ENCODE measurements at places on chromosomes 5 and 9.

- no peak for DNase-seq
Measured at GRCh38 chr5:14728459-14728938, 64.0 kb downstream of the OTULIN start.

- no peak for DNase-seq
Measured at GRCh38 chr9:76766126-76766525, 1.9 kb downstream of the PCA3 start.

GRCh38 chr5:11477786-11478185 lies 426.5 kb downstream of the CTNND2 start:
- DNase-seq = no peak

DNA sequence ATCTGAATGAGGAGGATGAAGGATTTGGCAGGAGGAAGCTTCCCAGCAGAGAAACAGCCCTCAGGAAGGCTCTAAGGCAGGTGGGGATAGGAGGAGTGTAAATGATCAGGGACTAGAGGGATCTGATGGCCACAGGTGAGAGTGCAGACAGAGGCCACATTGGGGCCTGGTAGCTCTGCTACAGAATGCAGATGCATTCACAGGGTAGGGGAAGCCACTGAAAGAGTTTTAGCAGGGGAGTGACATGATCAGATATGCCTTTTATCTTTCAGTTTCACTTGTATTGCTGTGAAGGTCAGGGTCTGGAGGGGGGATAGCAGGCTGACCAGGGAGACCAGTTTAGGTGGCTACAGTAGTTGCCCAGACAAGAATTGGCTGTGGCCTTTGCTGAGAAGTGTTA lies 3.0 kb downstream of the TXNDC15 start:
- no peak for DNase-seq

- DNase-seq = no peak
Measured at GRCh38 chr9:120388003-120388855, 191.7 kb downstream of the CDK5RAP2 start.

DNA sequence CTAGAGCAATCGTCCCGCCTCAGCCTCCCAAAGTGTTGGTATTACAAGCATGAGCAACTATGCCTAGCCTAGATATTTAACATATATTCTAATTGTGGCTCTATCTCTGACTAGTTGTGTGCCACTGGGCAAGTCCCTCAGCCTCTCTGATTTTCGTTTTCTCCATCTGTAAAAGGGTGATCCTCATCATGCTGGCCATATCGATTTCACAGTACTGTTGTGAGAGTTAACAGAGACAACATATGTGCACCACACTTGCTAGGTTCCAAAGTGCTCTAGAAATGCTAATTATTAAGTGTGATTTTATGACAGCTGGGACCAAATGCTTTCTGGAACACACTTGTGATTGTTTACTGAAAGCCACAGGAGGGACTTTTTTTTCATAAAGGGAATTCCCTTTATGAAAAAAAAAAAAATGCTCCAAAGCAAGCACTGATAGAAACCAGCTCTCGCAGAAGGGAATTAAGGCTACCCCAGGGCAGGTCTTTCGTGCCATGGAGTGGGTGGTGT lies 78.5 kb upstream of the EPB41L4B start:
- no peak for DNase-seq

- DNase-seq = no peak
Measured at GRCh38 chr9:26779062-26779461, 113.5 kb downstream of the CAAP1 start.

DNA sequence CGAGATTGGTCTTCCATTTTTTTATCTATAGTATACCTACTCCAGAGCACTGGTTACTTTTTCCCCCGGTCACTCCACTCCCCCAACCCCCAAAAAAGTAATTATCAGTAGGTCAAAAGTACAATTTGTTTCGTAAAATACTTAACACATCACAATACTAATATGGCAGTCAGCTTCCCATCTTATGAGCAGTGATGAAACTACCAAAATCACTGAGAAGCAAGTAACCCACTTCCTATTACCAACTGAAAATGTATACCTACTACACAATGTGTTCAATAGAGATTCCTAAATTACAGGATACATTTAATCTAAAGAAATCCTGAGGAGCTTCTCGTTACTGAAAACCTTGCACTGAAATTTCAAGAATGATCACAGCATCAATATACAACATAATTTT lies 1.9 kb downstream of the CERT1 start:
- DNase-seq = no peak

DNA sequence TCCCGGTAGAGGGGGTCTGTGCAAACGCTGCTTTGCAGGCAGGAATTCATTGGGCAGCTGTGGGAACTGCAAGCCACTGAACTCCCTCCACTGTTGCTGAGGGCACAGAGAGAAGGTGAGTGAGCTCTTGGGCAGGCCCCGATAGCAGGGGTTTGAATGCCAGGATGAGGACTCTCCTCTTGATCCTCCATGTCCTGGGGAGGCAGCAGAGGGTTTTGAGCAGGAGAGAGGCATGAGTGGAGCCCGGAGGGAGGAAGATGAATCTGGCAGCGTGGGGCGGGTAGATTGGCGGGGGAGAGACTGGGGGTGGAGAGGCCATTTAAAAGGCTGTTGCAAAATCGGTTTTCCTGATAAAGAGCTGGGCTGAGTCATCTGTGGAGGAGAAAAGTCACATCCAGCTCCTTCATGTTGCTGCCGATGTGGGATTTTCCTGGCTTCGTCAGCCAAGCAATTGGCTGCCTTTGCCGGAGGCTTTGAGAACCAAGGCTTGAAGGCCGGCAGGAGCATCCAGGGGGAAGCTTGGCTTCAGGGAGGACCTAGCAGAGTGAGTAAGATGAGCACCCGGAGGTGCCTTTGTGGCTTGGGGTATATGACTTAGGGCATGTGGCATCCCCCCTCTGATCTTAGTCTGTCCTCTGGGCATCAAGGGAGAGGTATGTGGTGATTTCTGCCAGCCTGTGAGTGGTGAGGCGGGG lies at the start of gene SYNPO:
TSS of gene SYNPO (plus strand) at position 350 of the 695 bp plus-strand sequence. CDS start 7,616 bp downstream, outside the sequence.
- DNase-seq = no peak

DNA sequence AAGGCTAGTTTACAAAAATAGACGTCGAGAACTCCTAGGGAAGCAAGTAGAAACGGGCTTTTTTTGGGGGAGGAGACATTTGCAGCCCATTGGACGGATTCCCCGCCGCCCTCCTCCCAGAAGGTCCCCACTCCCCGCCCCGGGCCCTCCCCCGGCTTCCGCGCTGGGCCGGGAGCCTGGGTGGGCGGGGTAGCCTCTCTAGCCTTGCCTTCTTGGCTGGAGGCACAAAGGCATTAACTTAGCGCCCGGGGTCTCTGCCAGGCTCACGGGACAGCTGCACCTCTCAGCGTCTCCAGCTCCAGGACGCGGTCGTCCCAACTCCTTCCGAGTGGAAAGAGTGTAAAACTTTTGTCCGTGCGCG lies at the start of gene DMRTA1:
TSS of gene DMRTA1 (plus strand) at position 236 of the 361 bp plus-strand sequence. CDS start 242 bp downstream, outside the sequence.
- DNase-seq = no peak

- no peak for DNase-seq
Measured at GRCh38 chr5:94197970-94198369, 420.4 kb downstream of the KIAA0825 start.

DNA sequence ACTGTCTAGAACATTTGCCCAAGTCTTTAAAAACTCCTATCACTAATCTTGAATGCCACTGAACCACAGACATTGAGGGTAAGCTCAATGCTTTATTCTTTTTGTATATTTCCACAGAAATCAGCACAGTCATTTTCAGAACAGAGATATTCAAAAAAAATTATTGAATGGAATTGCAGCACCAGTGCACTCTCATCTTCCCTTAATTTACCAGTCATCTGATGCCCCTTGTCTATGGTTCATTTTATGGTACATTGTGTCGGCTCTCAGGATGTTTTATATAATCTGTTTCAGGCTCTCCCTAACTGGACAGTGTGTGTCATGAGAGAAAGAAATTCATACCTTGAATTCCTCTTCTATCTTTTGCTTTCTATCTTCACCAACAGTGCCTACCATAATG lies 158.4 kb upstream of the NR4A3 start:
- no peak for DNase-seq

DNA sequence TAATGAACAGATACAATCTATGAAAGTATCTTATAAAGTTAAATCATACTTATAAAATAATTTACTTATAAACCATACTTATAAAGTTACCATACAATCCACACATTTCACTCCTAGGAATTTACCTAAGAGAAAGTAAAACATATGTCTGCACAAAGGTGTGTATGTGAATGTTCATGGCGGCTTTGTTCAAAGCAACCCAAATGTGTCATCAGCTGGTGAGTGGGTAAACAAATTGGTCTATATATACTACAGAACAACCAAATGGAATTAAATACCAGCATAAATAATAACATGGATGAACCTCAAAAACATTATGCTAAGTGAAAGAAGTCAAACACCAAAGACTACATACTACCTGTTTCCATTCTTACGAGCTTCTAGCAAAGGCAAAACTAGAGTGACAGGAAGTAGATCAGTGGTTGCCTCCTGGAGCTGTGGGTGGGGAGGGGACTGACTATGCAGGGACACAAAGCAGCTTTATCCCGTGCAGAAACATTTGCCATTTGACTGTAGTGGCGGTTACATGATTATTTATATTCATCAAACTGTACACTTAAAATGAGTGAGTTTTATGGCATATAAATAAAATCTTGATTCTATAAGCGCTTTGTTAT lies 10.6 kb downstream of the TRAF1 start:
- DNase-seq = no peak

- no peak for DNase-seq
Measured at GRCh38 chr9:128233817-128234406, 30.7 kb downstream of the DNM1 start.
